NCI-H1048 (cell line): ENCODE measurements at places on chromosomes 5 and 9.

DNA sequence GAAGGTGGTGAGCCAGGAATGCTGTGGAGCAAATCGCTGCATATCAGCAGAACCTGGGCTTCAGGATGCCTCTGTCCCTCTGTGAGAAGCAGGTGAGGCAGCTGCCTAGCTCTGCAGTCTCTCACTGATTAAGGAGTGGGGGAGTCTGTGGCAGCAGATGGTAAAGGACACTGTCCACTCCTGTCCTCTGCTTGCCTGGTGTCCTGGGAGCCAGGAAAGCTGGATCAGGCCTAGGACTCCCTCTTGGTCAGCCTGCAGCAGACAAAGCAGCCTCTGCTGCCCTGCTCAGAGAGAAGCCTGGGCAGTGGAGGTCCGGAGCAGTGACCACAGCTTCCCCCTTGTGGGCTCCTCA, 214.7 kb downstream of the HSPA4 start:
- no peak for DNase-seq

DNA sequence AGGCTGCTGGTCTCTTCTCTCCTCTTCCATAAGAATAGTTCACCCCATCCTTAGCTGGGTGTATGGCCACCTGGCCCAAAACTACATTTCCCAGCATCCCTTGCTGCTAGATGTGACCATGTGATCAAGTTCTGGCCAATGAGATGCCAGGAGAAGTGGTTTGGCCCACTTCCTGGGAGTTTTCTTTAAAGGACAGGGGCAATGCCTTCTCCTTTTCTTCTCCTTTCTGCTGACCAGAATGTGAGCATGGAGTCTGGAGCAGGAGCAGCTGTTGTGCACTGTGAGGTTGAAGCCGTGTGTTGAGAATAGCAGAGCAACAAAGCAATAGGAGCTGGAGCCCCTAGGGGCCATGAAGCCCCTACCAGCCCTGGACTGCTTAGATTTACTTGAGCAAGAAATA, 36.8 kb downstream of the C9orf50 start:
- DNase-seq: peak; percentile 18

GRCh38 chr9:120791161-120791560, 2.1 kb downstream of the FBXW2 start:
- no peak for DNase-seq

GRCh38 chr5:102902135-102902448, 147.0 kb downstream of the PAM start:
- no peak for DNase-seq

GRCh38 chr5:74391410-74391809, 249.1 kb downstream of the ENC1 start:
- no peak for DNase-seq

- no peak for DNase-seq
These were observed 27.7 kb downstream of the WDR36 start for GRCh38 chr5:111119856-111120255.

DNA sequence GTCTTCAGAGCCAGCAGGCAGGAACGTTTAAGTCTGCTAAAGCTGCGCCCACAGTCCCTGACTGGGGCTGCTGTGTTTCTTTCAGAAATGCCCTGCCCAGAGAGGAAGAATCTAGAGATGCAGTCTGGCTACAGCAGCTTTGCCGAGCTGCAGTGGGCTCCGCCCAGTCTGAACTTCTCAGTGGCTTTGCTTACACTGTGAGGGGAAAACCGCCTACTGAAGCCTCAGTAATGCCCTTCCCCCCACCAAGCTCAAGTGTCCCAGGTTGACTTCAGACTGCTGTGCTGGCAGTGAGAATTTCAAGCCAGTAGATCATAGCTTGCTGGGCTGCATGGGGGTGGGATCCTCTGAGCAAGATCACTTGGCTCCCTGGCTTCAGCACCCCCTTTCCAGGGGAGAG, 78.4 kb downstream of the SREK1 start:
- DNase-seq: no peak

- no peak for DNase-seq
These were observed 192.2 kb downstream of the TMEM167A start for GRCh38 chr5:82884821-82885471.

DNA sequence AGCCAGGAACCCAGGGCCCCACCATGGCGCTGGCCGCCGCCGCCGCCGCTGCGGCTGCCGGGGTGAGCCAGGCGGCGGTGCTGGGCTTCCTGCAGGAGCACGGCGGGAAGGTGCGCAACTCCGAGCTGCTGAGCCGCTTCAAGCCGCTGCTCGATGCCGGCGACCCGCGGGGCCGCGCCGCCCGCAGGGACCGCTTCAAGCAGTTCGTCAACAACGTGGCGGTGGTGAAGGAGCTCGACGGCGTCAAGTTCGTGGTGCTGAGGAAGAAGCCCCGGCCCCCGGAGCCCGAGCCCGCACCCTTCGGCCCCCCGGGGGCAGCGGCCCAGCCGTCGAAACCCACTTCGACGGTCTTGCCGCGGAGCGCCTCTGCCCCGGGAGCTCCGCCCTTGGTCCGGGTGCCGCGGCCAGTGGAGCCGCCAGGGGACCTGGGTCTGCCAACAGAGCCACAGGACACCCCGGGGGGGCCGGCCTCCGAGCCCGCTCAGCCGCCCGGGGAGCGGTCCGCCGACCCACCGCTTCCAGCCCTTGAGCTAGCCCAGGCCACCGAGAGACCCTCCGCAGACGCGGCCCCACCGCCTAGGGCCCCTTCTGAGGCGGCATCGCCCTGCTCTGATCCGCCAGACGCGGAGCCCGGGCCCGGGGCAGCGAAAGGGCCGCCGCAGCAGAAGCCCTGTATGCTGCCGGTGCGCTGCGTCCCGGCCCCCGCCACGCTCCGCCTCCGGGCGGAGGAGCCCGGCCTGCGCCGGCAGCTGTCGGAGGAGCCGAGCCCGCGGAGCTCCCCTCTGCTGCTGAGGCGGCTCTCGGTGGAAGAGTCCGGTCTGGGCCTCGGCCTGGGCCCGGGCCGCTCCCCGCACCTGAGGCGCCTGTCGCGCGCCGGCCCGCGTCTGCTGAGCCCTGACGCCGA, 749 bp downstream of the SOWAHA start:
- DNase-seq: no peak

GRCh38 chr9:131193051-131193450, 67.7 kb downstream of the NUP214 start:
- no peak for DNase-seq

DNA sequence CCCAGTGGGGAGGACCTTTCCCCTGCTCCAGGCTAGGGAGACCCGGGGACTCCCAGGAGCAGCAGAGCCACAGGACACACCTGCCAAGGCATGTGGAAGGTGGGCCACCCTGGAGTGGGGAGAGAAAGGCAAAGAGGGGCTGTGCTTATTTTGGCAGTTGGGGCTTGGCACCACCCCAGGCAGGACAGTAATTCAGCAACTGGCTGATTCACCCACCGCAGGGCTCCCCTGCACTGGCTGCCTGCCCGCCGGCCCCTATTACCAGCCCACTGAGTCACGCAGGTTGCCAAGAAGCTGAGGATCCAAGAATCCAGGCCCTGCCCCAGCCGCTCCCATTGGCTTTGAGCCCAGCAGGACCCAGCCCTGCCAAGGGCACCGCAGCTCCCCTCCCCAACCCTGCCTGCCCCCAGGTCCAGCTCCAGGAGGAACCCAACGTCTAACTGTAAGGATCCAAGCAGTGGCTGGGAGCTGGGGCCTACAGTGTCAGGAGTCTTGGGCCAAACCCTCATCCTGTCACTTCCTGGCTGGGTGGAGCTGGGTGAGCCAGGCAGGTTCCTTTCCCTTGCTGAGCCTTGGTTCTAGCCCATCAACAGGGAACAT, 14.2 kb upstream of the RALGDS start:
- DNase-seq: no peak

DNA sequence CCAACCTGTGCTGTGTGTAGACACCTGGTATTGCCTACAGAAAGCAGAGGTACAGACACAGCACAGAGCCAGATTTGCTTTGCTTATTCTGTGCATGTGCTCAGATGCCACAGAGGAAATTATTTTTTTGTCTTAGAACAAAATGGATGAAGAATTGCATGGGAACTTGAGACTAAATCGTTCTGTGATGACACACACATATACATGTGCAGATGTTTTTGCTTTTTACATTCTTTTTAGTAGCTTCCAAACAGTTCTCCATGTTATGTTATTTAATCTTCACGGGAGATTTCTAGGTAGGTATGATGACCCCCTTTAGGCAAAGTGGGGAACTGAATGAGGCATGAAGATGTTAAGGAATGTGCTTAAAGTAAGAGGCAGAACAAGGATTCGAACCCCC, 221.5 kb upstream of the PANK3 start:
- no peak for DNase-seq

- no peak for DNase-seq
These were observed 148.3 kb downstream of the GAPVD1 start for GRCh38 chr9:125409637-125410521.

- no peak for DNase-seq
These were observed 161.9 kb upstream of the GAS1 start for GRCh38 chr9:87109231-87109631.

DNA sequence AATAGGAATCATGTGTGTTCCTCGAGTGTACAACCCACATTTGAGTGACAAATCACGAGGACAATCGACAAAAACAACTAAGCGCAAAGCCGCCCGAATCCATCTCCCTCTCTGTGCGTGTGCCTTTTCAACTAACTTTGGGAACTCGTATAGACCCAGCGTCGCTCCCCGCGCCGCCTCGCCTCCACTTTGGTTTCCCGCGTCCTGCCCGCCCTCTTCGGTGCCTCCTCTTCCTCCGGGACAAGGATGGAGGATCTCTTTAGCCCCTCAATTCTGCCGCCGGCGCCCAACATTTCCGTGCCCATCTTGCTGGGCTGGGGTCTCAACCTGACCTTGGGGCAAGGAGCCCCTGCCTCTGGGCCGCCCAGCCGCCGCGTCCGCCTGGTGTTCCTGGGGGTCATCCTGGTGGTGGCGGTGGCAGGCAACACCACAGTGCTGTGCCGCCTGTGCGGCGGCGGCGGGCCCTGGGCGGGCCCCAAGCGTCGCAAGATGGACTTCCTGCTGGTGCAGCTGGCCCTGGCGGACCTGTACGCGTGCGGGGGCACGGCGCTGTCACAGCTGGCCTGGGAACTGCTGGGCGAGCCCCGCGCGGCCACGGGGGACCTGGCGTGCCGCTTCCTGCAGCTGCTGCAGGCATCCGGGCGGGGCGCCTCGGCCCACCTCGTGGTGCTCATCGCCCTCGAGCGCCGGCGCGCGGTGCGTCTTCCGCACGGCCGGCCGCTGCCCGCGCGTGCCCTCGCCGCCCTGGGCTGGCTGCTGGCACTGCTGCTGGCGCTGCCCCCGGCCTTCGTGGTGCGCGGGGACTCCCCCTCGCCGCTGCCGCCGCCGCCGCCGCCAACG, at the start of gene GPR150:
TSS of gene GPR150 (plus strand) at position 58 of the 840 bp plus-strand sequence. CDS start at position 247, 189 bp downstream.
- DNase-seq: no peak

- no peak for DNase-seq
These were observed 150.2 kb downstream of the MACROH2A1 start for GRCh38 chr5:135248801-135249231.

- no peak for DNase-seq
These were observed at the start of gene UGT3A2 for GRCh38 chr5:36066540-36067210. UGT3A2 (minus strand) TSS chr5:36066882; CDS start chr5:36066789, 93 bp downstream.

GRCh38 chr5:68928617-68929302, 165.1 kb upstream of the SLC30A5 start:
- DNase-seq: no peak
